ENCODE measurements at places on chromosomes 11 and 22.

- DNase-seq: no peak
Observed at GRCh38 chr11:47533690-47534151, 19.2 kb downstream of the CELF1 start.

- no peak for DNase-seq
Observed at GRCh38 chr22:47257566-47257965, 495.1 kb downstream of the TBC1D22A start.

- DNase-seq: no peak
Observed at GRCh38 chr22:20637750-20638506, 130.5 kb downstream of the MED15 start.

GRCh38 chr11:2574043-2574552, 125.7 kb downstream of the KCNQ1OT1 start:
- no peak for DNase-seq

DNA sequence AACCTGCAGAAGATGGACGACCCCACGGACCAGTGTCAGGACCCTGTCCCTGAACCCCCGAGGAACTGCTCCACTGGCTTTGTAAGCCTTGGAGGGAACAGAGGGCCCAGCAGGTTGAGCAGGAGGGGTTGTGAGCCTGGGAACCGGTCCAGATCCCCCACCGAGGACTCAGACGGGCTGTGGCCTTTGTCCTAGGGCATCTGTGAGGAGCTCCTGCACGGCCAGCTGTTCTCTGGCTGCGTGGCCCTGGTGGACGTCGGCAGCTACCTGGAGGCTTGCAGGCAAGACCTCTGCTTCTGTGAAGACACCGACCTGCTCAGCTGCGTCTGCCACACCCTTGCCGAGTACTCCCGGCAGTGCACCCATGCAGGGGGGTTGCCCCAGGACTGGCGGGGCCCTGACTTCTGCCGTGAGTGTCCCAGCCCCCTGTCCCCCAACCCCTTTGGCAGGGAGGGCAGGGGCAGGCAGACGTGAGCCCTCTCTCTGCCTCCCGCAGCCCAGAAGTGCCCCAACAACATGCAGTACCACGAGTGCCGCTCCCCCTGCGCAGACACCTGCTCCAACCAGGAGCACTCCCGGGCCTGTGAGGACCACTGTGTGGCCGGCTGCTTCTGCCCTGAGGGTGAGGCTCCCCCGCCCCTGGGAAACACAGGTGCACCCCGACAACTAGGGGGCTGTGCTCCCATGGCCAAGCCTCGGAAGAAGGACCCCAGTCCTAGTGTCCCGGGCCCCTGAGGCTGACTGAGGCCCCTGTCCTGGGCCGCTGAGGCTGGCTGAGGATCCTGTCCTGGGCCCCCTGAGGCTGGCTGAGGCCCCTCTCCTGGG, 6.4 kb downstream of the MUC5AC start:
- DNase-seq: no peak

- no peak for DNase-seq
Observed at GRCh38 chr22:37488337-37489135, 2.4 kb upstream of the MFNG start.

DNA sequence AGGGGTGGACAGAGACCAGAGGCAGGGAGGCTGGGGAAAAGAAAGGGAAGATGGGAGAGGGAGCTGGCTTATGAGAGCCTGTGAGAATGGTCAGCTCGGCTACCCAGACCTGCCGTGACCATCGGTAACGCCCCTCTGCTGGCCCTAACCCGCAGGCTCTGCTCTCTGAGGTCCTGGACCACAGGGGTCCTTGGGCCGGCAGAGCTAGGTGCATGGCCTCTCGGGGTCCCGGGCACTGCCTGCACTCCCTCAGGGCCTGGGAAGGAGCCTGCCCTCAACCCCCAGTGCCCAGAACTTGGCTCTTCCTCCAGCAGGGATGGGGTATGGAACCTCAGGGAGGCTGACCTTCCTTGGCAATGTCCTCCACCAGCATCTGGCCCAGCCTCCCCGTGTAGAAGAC, 13.2 kb downstream of the GGT5 start:
- no peak for DNase-seq

DNA sequence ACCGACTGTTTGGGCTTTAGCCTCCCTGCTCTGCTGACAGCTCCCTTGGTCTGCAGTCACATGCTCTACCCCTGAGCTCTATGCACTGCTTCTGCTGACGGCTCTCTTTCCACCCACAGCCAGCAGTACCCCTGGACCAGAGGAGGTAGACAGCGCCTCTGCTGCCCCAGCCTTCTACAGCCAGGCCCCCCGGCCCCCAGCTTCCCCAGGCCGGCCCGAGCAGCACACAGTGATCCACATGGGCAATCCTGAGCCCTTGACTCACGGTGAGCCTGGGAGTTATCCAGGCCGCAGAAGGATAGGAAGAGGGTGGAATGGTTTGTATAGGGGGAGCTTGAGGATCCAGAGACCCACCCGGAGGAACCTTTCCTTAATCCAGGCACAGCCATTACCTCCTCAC, 2.8 kb downstream of the ZFPL1 start:
- DNase-seq: no peak

DNA sequence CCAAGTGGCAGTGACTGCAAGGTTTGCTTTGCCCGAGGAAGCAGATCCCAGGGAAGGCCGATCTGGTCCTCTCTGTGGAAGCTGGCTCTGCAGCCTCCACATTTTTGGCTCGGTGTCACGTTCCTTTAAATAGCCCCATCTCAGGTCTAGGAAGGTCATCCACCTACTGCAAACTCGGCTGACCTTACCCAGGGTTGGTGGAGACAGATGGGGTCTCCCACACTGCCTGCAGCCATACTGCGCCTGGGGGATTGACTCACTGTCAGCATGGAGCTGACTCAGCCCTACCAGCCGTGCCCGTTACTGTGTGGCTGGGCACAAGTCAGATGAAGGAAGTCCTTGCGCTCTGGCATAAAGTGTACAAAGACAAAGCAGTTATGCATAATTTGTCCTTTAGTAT, 16.9 kb downstream of the CDPF1 start:
- DNase-seq: no peak

- peak; percentile 90 for DNase-seq
Observed at GRCh38 chr22:26325641-26326040, 103.4 kb upstream of the ASPHD2 start.

DNA sequence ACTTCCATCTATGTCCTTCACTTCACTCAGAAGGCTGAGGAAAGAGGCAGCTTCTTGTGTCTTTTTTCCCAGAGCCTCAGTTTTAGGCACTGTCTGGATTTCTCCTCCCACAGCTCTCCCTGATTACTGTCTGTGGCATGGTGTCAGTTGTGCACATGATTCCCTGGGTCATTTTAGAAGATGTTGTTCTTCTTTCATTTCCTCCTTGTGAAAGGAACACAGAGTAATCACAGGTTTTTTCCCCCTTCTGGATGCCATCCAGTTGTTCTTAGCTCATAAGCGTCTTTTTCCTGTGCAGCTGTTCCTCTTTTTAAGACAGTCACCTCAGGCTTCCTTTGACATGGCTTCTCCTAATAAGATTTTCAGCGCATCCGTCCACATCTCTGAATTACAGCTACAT, 212.2 kb downstream of the FAM181B start:
- DNase-seq: peak; percentile 91

DNA sequence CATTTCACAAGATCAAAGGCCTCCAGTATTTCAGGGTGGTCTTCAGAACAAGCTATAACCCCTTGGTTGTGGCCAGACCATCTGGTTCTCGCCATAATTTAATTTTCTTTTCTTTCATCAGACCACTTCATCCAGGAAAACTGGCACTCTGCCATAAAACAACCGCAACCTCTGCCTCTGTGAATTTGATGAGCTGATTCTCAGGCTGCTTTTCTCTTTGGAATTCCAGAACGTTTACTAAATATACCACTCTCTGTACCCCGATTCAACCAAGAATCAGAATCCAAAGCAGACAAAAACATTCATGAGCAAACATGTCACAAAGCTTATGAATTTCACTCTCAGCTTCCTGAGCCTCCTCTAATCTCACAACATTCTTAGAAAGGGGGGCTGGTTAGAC, 331.8 kb upstream of the SYN3 start:
- no peak for DNase-seq

DNA sequence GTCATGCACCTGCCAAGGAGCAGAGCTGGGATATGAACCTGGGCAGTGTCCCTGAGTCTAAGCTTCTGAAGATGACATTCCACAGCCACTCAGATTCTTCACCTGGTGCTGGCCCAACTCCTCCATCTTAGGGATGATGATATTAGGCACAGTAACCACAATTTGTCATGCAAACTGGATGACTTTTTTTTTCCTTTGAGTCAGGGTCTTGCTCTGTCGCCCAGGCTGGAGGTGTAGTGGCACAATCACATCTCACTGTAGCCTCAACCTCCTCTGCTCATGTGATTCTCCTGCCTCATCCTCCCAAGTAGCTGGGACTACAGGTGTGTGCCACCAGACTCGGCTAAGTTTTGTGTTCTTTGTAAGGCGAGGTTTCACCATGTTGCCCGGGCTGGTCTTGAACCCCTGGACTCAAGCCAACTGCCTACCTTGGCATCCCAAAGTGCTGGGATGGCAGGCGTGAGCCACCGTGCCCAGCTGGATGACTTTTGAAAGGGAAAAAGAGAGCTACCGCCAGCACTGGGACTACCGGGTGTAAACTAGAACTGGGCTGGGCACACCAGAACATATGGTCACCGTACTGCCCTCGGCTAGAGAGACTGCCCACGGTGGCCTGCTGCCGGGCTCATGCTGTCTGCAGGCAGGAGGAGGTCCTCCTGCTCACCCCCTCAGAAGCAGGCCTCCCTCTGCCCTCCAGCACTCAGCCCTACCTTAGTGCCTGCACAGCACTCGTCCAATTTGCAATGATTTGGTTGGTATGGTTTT, 77.7 kb downstream of the NAT10 start:
- no peak for DNase-seq

DNA sequence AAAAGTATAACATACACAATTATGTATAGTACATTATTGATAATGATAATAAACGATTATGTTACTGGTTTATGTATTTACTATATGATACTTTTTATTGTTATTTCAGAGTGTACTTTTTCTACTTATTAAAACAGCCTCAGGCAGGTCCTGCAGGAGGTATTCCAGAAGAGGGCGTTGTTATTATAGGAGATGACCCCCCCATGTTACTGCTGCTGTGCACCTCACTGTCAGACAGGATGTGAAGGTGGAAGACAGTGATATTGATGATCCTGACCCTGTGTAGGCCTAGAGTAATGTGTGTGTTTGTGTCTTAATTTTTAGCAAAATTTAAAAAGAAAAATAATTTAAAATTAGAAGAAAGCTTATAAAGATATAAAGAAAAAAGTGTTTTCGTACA, 57.6 kb downstream of the REXO2 start:
- no peak for DNase-seq

GRCh38 chr11:64285885-64286800, 495 bp downstream of the GPR137 start:
- DNase-seq: no peak

- no peak for DNase-seq
Observed at GRCh38 chr22:43783777-43784176, 28.3 kb downstream of the EFCAB6 start.

DNA sequence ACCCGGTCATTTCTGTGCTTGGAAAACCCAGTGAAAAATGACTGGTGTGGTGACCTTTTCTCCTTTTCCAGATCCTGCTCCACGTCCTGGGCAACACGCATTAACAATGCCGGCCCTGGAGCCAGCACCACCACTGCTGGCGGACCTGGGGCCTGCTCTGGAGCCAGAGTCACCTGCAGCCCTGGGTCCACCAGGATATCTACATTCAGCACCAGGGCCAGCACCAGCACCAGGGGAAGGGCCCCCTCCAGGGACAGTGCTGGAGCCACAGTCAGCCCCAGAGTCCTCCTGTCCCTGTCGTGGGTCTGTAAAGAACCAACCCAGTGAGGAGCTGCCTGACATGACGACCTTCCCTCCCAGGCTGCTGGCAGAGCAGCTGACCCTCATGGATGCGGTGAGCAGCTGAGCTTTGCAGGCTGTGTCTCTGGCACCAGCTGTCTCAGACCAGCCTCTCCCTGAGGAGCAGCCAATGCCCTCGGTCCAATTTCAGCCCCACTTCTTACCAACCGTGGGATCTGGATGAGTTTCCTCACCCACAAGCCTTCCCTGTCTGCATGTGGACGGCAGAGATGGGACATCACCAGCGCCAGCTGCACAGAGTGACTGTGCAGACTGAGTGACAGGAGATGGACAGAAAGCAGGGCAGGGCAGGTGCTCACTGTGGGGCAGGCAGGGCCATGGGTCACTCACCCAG, 1.9 kb downstream of the RGL4 start:
- no peak for DNase-seq

- no peak for DNase-seq
Observed at GRCh38 chr11:121268581-121268980, 24.0 kb upstream of the SC5D start.

- DNase-seq: peak; percentile 20
Observed at GRCh38 chr11:6737872-6738466, 33.8 kb downstream of the OR2AG2 start.

DNA sequence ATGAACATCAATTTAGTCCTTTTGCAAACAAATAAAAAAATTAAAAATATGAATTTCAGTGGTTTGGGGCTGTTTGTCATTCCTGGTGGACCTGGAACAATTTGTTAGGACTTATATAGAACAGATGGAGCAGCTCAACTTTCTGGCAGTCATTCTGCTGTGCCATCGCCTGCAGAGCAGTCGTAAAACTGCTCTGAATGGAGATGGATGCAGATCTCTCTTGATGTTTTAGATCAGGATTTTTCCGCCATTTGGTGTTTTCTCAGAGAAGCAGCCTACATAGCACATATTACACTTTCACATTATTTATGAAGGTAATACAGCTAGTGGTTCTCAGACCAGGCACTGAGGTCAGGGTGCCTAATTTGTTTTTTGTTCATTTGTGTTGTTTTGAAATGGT, 31.8 kb upstream of the HSPA8 start:
- DNase-seq: no peak

DNA sequence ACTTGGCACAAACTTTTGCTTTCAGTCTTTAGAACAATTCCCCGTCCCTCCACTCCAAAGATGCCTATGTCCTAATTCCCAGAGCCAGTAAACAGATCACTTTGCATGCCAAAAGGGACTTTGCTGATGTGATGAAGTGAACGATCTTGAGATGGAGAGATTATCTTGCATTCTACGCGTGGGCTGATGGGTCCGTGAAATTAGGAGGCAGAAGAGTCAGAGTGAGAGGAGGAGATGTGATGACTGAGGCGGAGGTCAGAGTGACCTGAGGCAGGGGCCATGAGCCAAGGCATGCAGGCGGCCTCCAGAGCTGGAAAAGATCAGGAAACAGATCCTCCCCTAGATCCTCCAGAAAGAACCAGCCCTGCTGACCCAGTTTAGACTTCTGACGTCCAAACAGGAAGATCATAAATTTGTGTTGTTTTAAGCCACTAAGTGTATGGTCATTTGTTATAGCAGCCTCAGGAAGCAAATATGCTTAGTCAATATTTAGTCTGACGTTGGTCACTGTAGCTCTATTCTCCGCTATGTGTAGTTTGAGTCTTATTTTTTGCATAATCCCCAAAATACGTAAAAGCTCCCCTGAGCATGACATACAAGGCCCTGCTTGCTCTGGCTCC, 76.0 kb upstream of the TIMP3 start:
- DNase-seq: no peak

GRCh38 chr11:30346068-30346688, 23.3 kb downstream of the ARL14EP start:
- DNase-seq: peak; percentile 74

- no peak for DNase-seq
Observed at GRCh38 chr11:46106530-46107407, 14.5 kb downstream of the PHF21A start.

GRCh38 chr11:95283650-95284049, 52.6 kb upstream of the SESN3 start:
- no peak for DNase-seq

Measured in NCI-H524 (cell line).